ENCODE measurements at places on chromosomes 7 and 10.

DNA sequence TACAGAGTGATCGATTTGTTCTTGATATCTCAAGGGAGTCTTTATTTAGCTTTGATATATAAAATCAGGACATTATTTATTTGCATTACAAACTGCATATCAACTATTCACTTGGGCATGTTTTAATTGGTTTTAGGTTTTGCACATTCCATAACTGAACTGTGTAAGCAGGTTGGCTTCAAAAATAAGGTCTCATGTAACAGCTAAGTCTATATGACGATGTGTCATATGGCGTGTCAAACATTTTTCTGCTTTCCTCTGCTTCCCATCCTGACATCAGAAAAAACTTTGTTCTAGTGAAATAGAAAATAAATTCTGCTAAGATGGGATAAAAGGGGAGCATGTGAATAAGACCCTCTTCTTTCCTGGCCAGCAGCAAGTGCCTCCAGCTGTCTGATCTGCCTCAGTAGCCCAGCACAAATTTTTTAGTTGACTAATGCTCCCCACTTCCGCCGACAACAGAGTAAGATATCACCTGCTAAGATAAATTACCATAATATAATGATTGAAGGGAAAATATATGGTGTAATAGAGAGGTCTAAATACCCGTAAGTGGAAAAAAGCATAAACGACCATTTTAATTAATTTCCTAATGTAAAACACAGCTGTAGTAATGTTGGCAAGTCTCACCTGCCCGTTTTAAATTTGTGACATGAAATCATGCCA is 180.5 kb downstream of the TAX1BP1 start:
- DNase-seq = no peak

DNA sequence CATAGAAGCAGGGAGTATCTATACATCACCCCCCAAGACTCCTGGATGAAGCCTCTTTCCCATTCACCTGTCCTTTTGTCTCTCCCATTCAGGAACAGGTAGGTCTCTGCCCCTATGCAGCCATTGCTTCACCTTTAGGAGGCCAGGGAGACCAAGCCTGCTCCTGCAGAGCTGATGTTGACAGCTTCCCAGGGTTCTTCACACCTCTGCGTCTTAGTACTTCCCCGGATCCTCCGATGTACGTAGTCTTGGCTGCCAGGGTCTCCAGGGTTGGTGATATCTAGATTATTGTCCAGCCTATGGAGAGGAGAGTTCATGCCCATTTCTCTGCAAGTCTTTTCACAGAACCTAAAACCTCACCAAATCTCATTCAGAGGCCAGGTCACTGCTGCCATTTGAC is 365.7 kb upstream of the KLF6 start:
- no peak for DNase-seq

DNA sequence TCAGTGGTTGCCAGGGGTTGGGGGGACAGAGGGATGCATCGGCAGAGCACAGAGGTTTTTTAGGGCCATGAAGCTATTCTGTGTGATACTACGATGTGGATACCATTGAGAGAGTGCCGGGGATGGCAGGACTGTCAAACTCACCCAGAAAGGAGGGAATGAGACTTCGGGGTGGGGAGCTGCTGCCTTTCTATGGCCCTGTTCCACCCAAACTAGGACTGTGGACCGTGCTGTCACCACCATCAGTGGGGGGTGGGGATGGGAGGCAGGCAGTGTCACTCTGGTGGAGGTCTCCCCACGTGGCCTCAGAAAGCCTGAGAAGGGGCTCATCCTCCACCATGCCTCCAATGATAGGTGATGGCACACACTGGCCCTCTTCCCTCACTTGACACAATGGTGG is 146.2 kb downstream of the PTPN20 start:
- DNase-seq = no peak

- DNase-seq = peak; percentile 74
Measured at GRCh38 chr10:74929197-74929596, 102.8 kb downstream of the KAT6B start.

DNA sequence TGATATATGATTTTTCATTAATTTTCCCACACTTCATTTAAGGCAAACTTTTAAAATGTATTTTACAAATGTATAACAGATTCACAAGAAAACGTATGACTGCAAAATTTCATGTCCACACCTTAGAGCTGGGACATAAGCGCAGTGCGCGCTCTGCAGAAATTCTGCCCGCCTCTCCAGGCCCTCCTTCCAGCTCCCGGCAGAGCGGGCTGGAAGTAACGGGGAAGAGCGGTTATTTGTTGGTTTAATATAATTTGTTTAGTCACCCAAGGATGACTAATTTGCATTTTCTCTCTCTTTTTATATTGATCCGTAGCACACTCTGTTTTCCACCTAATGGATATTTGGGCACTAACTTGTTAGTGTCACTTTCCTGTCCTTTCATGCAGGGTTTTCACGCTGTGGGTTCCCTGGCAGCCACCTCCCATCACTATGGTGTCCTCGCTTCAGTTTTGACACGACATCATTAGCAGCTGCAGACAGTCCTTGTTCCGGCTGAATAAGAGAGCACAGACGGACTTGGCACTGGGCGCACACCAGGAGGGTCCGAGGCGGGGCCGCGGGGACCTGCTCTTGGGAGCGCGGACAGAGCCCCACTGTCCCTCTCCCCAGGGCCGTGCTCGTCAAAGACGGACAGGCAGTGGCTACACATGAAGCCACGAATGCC is 129.2 kb upstream of the SEC61G start:
- no peak for DNase-seq

GRCh38 chr10:130769146-130770017 is 542.1 kb downstream of the TCERG1L start:
- no peak for DNase-seq

DNA sequence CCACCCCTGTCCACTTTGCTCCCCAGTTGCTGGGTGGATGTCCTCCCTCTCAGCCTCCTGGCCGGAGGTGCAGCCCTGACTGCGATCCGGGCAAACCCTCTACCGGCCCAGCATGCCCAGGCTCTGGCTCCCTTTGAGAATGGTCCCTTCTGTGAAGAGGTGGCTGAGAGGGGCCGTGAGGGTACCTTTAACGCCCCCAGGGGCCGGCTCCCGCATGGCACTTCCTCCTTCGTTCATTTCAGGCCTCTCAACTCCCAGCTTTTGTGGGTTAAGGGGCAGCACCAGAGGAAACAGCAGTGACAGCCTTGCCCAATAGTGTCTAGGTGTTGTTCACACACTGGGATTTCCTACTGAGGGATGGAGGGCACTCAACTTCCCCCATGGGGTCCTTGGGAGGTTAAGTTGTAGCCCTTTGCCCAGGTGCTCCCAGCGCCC is 33.2 kb upstream of the HABP2 start:
- DNase-seq = no peak

- DNase-seq = no peak
Measured at GRCh38 chr7:712381-713138, 13.9 kb upstream of the DNAAF5 start.
